Gastrocnemius medialis (tissue), 4 donors: ENCODE measurements at places on chromosomes 16 and 17. TPM values are rescaled to one million over a fixed set of nuclear protein-coding genes. Genes with fewer than 3 reads are reported as not detected.
A peak's percentile ranks its signal among the peaks of the same experiment; 100 is the strongest.

GRCh38 chr16:180681-181564, 664 bp downstream of the HBQ1 start:
- peak overlapping the region; percentile 13 for H3K4me3 ChIP-seq
- H3K4me1 ChIP-seq: peaks cover 10% of the 10 kb centered on the region
- no peak for DNase-seq
- H3K27me3 ChIP-seq: peaks cover 44% of the 10 kb centered on the region
- no peaks in the 10 kb centered on the region for H3K36me3 ChIP-seq

DNA sequence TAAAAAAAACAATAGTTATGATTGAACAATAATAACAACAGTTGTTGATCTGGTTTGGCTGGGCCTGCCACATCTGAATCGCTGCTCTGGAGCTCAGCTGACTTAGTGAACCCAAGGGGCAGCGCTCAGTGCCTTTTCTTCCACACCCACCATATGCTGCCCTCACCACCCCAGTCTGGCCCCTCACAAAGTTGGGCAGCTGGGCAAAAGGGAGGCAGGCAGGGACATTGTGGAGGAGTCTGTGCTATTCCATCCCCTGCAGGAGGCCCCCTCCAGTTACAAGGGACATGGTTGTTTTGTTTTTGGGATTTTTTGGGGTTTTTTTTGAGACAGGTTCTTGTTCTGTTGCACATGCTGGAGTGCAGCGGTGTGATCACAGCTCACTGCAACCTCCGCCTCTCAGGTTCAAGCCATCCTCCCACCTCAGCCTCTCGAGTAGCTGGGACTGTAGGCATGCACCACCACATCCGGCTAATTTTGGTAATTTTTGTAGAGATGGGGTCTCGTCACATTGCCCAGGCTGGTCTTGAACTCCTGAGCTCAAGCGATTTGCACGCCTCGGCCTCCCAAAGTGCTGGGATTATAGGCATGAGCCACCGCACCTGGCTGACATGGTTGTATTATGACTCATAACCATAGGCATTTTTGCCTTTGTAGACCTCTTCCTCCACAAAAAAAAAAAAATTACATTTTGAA, 8.6 kb upstream of the PECAM1 start:
- H3K27me3 ChIP-seq: no peaks in the 10 kb centered on the region
- H3K27ac ChIP-seq: no peak overlapping the region
- DNase-seq: no peak
- H3K4me3 ChIP-seq: no peak overlapping the region

- DNase-seq: no peak
- peaks cover 86% of the 10 kb centered on the region for H3K4me1 ChIP-seq
- no peak overlapping the region for H3K4me3 ChIP-seq
- H3K27ac ChIP-seq: no peak overlapping the region
- H3K36me3 ChIP-seq: no peaks in the 10 kb centered on the region
Observed at GRCh38 chr17:17110520-17110919, 68.3 kb downstream of the MPRIP start.

DNA sequence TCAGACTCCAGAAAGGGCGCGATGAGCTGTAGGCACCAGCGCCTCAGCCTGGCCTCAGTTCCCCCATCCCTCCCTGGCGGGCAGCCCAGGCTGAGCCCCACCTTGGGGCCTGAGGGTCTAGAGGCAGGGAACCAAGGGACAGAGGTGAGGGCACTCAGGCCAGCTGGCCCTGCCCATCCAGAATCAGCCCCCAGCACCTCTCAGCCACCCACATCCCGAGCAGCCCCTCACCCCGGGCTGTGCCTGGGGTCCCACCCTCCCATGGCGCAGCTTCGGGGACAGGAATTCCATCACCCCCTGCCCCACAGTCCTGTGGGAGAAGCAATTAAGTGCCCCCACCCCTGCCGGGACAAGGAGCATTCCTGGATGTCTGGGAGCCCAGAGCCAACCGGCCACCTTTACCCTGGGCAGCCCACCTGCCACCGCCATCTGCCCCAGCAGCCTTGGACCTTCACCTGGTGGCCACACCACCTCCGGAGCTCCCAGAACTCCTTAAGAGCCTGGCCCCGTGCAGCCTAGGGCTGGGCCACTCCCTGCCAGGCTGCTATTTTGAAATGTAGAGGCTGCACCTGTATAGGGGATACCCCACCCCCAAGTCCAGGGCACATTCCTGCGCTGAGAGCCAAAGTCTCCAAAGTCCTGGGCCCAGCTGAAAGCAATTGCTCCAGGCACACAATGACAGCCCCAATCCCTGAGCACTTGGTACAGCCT, 33.7 kb upstream of the PVALEF start:
- no peaks in the 10 kb centered on the region for H3K27me3 ChIP-seq
- no peaks in the 10 kb centered on the region for H3K36me3 ChIP-seq
- H3K4me1 ChIP-seq: no peaks in the 10 kb centered on the region
- H3K4me3 ChIP-seq: no peak overlapping the region
- no peak overlapping the region for H3K27ac ChIP-seq

Gene CAVIN1
- total RNA-seq: 129 TPM

Gene SERPINF2
- total RNA-seq: 0.85 TPM

Gene ABR
- total RNA-seq: 14.0 TPM
